Activated CD8-positive, alpha-beta memory T cell treated with anti-CD3 and anti-CD28 coated beads, Interleukin-2, amount 50 U/mL, for 48 hours (primary cell): ENCODE measurements at places on chromosomes 7 and 10.

DNA sequence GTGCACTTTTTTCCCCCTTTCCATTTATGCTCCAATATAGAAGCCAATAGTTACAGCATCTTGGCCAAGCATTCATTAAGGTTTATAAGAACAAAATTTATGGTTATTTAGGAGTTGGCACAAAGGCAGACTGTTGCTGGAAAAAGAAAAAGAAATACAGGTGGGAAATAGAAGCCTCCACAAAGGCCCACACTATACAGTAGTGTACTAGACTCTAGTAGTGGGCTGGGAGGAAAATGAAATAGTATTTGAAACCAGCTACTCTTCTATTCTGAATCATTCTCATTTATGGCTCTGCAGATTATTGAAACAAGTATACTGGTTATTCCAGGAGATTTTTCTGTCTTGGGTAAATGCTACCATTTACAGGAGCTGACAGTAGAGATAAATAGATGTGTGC lies 80.9 kb upstream of the CDK6 start:
- DNase-seq, result no peak

GRCh38 chr7:45036317-45036716 lies 36.3 kb downstream of the CCM2 start:
- DNase-seq, result no peak

GRCh38 chr7:5431560-5432015 lies 8.0 kb upstream of the TNRC18 start:
- DNase-seq, result no peak

DNA sequence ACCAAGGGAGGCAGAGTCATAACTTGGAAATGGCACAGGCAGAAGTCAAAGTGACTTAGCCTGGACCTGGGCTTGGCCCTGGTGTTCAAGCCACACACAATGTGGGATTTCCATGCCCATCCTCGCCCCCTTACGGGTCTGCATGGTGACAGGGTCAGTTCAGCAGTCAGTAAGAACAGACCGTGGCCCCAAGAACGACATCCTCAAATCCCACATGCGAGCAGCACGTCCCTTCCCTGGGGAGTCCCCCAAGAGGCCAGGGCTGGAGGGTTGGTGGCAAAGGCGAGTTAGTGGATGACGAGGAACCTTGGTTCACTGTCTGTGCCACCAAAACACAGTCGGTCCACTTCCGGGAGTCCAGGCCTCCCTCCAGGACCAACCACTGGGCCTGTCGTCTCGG lies 93.3 kb upstream of the MGMT start:
- no peak for DNase-seq

- no peak for DNase-seq
These were observed 45.9 kb downstream of the ZNF783 start for GRCh38 chr7:149307775-149308501.
